ENCODE measurements at places on chromosomes 2 and 18.

- DNase-seq: no peak
These were observed 40.0 kb downstream of the GKN2 start for GRCh38 chr2:68912732-68913131.

GRCh38 chr2:134639265-134639664, 79.5 kb downstream of the TMEM163 start:
- no peak for DNase-seq

DNA sequence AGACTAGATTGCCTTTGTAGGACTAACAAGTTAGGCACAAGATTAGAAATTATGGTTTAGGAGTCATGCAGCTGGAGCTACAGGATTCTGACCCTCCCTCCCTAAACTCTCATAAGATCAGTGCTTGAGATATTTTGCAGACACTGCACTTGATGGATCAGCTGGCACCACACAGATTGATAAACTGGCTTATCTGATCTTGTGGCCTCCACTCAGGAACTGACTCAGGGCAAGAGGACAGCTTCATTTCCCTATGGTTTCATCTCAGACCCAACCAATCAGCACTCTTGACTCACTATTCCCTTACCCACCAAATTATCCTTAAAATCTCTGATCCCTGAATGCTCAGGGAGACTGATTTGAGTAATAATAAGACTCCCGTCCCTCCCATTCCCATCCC, 152.3 kb downstream of the DIS3L2 start:
- no peak for DNase-seq

GRCh38 chr2:183037074-183037552, 1.1 kb downstream of the NCKAP1 start:
- DNase-seq: peak; percentile 26

DNA sequence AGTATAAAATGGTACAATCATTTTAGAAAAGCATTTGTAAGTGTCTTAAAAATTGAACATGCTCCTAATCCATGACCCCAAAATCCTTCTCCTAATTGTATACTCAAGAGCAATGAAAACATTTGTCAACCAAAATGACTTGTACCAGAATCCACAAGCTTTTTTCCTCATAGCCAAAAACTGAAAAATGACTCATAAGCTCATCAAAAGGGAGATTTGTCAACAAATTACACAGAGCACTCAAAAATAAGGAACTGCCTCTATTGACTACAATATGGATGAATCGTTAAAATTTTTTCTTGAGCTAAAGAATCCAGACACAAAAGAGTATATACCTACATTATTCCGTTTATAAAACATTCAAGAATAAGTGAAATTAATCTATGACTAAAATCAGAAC, 544.8 kb downstream of the ARHGAP15 start:
- no peak for DNase-seq

All from NCI-H345 (cell line).